ENCODE measurements at places on chromosomes 1 and 21. TPM values are rescaled to one million over a fixed set of nuclear protein-coding genes. Genes with fewer than 3 reads are reported as not detected.

GRCh38 chr21:34754690-34755647 lies 86.2 kb downstream of the CLIC6 start:
- DNase-seq, result no peak

GRCh38 chr1:152053375-152053774 lies 16.6 kb upstream of the S100A11 start:
- DNase-seq, result no peak

- DNase-seq, result no peak
Observed at GRCh38 chr1:7373251-7373650, 397.8 kb upstream of the VAMP3 start.

- DNase-seq, result peak; percentile 89
Observed at GRCh38 chr1:15090373-15090772, 63.2 kb upstream of the TMEM51 start.

DNA sequence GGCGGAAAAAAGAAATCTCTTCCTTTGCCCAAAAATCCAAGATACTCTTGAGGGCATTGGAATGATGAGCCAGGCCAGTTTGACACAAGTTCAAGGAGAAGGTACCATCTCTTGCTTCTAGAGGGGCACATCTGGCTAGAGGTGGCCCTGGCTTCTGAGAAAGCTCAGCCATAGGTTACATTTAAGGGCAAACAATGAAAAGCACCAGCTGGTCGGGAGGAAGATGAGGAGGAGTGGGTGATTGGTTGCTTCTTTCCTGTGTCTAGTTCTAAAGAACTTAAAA lies 132.0 kb downstream of the DHRS3 start:
- peak; percentile 32 for DNase-seq

DNA sequence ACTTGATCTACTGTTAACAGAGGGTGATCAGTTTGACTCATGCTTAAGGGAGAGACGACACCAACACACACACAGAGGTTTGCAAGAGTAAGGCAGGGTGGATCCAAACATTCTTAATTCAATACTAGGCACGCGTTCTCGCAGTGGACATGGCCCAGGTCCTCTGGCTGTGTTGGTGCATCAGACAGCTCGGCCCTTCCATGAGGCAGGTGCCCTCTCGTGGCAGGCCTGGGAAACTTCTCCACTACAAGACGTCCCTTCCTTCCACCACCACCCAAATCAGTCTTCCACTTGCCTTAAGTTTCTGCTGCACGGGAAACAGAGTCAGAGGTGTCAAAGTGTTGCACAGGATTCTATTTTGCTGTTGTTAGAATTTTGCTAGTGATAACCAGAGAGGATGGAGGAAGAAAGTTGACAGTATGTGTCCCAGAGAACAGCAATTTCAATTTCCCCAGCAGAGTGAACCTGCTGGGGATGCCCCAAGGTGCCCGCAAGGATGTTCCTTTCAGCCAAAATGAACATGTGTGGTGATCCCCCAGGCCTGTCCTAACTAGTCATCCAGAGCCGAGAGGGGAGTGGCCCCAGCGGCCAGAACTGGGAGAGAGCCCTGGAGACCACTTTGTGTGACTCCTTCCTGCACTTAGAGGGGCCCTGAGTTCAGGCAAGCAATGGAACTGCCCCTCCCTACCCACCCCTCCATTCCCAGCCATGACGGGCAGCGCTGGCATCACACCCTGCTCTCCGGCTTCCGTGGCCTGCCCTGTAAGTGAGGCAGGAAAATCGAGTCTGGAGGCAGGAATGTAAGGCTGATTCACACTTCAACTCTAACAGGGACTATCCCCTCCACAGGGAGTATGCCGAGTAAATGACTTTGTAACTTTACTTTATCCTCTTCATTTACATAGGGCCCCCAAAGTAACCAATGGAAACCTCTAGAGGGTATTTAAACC lies 34.8 kb downstream of the MX1 start:
- DNase-seq, result peak; percentile 80

Gene ZBTB8B
- polyA plus RNA-seq, result 1.8 TPM

Gene CATSPERE
- polyA plus RNA-seq, result 2.1 TPM

All from left lung (tissue), 14 donors.